ENCODE measurements at places on chromosomes 5 and 9.

GRCh38 chr9:37984672-37985611 is 81.0 kb upstream of the SLC25A51 start:
- no peak for DNase-seq

- no peak for DNase-seq
Measured at GRCh38 chr9:93994545-93994944, 39.4 kb upstream of the BARX1 start.

GRCh38 chr5:59856358-59856757 is 37.2 kb downstream of the PDE4D start:
- DNase-seq = no peak

DNA sequence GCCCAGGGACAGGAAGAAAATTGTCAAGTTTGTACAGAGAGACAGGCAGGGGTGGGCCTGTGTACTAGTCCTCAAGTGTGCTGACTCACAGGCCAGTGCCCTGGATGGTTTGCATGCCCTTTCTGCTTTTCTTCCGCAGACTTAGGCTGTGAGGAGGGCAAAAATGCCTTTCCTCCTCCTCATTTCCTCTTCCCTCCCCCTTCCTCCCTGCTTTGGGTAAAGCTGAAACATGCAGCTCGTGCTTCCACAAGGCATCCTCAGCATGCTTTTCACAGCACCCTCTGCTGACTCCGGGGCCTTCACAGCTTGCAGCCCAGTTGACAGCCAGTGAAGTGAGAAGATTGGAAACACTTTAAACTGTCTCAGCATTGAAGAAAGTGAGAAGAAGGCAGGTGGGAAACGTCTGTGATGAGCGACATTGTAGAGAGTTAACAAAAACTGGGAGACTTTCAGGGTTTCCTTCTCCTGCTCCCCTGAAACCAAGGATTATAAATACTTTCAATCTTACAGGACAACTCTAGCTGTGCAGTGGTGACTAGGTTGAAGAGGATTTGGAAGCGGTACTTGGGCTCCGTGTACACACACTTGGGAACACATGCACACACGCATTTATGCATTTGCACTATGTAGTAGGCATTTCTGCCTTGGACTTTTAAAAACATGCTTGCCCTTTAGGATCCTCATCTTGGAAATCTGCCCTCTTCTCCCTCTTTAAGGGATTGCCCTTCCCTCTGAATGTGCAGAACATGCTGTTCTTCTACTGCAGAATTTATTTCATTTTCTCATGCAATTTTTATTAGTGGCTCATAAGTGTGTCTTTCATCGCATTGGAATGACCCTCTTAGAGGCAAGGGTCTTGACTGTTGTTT is 138.8 kb downstream of the GRIA1 start:
- DNase-seq = peak; percentile 7

DNA sequence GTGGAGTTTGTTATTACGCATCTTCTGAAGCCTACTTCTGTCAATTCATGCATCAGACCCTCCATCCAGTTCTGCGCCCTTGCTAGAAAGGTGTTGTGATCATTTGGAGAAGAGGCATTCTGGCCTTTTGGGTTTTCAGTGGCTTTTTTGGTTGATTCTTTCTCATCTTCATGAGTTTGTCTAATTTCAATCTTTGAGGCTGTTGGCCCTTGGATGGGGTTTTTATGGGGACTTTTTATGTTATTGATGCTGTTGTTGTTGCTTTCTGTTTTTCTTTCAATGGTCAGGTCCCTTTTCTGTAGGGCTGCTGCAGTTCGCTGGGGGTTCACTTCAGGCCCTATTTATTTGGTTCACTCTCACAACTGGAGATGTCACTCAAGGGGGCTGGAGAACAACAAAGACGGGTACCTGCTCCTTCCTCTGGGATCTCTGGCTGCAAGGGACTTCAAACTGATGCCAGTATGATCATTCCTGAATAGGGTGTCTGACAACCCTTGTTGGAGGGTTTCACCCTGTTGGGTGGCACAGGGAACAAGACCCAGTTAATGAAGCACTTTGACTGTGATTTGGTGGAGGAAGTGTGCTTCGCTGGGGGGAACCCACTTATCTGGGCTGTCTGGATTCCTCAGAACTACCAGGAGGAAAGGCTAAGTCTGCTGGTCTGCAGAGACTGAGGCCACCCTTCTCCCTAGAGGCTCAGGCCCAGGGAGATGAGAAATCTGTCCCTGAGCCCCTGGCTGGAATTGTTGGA is 226.7 kb upstream of the PTGER4 start:
- no peak for DNase-seq

- no peak for DNase-seq
Measured at GRCh38 chr9:76359365-76359764, 34.9 kb downstream of the RFK start.

DNA sequence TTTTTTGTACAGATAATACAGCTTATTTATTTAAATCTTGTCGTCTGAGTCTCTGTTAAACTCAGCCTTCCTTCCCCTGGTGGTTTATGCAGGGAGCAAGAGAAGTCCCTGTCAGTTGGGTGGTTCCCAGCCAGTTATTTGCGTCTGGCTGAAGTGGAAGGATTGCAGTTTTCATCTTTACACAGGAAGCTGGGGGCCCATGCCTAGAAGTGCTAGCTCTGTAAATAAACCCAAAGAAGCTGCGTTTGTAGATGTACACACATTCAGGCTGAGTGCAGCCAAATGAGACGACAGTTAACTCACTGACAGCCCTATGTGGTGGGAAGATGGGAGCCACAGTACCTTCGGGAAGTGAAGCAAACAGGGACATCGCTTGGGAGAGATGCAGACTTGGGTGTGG is 122.1 kb downstream of the SAXO1 start:
- DNase-seq = no peak

DNA sequence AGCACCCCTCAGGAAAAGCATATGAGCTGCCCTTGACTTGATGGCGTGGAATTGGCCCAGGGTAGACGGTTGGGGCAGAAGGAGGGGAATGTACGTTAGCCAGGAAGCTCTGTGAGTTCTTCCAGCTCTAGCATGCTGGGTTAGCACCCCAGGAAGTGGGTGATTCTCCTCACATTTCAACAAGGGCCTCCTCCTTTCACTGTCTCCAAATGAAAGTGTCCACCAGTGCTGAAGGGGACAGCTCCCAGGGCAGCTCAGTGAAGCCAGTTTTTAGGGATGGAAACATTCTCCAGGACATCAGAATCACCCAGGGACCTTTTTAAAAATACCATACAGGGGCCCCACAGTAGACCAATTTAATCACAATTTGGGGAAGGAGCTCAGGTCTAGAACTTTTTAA is 17.2 kb upstream of the AFAP1L1 start:
- peak; percentile 50 for DNase-seq

- no peak for DNase-seq
Measured at GRCh38 chr5:153352685-153353219, 137.7 kb upstream of the GRIA1 start.

- DNase-seq = no peak
Measured at GRCh38 chr9:6955251-6955921, 197.6 kb downstream of the KDM4C start.

DNA sequence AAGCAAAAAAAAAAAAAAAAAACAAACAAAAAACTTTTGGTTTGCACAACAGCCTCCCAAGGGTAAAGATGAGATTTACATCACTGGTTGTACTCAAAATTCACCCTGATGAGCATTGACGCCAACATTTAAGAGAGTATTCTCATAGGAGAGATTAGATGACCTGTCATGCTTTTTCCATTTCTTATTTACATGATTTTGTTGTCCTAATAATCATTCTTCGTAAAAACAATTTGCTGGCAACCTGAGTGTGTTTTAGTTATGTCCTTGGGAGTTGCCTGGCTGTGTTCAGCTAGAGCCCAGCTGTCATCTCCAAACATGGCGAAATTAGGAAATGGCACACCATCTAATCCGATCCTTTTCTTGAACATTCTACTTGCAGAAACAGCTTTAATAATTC is 186.4 kb upstream of the MRPS30 start:
- no peak for DNase-seq

DNA sequence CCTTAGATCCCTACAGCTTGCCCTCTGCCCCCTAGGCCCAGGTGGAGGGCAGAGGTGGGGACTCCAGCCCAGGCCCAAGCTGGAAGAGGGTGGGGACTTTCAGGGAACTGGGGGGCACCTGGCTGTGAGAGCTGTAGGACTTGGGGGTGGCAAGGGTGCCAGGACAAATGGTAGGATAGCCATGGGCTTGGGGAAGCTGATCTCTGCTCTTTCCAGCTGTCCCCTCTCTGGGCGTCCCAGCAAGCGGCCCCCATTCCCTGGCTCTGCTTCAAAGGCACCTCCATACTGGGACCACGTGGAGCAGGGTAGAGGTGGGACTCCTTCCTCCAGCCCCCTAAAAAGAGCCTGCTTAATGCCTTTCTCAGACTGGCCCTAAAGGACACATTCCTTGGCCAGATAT is 385 bp downstream of the LTC4S start:
- DNase-seq = no peak

GRCh38 chr5:79333852-79334557 is 98.1 kb downstream of the JMY start:
- DNase-seq = no peak

- DNase-seq = no peak
Measured at GRCh38 chr5:37212096-37212495, 37.1 kb downstream of the CPLANE1 start.

DNA sequence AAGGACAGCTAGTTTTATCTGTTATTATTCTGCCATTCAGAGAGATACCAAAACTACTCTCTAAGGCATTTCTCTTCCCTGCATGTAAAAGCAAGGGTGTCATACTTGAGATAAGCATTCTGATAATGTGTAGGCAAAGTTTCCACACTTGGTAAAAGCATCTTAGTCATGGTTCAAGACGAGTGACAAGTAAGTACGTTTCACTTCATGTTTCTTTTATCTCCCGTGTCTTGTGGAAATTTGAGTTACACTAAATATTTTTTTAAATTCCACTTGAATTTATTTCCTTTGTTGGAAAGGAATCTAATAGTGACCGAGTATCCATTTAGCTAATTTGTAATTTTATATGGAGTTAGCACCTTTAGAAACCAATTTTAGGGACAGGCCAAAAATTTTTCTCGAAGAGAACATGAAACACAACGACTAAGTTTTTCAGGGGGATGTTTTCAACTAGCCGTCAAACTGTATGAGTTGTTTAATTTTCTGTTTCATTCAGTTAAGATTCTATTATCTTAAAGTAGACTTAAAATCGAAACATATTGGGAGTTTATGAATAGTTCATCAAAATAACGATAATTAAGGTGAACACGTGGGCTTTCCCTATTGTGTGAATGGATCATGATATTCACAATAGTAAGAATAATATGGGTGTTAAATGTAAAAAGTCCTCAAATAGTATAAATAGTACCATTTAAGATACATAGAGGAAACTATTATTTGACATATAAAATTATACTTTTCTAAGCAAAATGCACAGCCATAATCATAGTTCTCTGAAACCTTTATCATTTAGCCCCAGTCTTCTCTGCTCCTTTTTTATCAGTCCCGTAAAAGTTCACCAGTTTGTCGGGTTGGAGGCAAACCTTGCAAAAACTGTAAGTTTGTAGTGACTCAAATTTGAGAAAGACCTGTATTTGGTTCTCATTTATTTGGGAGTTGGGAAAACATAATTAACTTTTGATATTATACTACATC is 1.6 kb downstream of the RFESD start:
- no peak for DNase-seq

GRCh38 chr9:75190762-75191161 is 102.4 kb downstream of the OSTF1 start:
- DNase-seq = no peak

DNA sequence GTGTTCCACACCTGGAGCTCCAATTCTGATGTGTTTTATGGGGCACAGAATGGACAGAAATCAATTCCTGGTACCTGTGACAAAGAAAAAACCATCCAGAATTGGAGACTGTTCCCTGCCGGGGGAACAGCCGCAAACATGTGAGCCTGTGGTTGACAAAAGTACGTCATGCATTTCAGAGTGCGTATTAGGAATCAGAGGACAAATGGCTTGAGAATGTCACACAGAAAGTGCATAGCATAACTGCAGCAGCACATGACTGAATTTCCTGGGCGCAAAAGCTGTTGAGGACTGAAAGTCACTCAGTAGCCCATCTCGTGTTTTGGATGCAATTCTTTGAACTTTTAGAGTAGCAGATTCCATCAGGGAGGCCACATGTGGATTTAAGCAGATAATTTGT is 85.1 kb downstream of the TRIO start:
- no peak for DNase-seq

- no peak for DNase-seq
Measured at GRCh38 chr5:14741131-14741530, 76.6 kb downstream of the OTULIN start.

DNA sequence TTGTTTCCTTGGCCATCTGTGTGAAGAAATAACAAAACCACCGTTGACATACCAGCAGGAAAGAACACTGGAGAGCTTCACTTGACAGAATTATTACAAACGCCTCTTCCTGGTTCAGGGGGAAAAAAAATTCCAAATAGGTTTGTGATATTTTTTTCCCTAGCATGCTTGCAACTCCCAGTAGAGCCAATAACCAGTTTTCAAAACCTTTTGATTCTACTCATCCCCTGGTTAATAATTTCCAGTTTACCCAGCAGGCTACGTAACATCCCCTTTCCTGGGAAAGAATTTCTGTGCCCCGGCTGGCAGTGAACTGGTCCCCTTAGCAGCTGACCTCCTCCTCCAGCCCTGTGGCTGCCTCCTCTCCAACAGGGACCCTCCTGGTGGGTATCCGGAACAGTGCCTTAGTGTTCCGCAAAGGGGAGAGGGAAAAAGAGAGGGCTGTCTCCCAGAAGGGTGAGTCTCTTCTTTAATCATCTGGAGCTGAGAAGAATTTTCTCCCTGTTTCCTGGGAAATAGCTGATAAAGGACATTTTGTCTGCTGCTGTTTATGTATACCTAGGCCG is 72.8 kb upstream of the BOD1 start:
- no peak for DNase-seq

DNA sequence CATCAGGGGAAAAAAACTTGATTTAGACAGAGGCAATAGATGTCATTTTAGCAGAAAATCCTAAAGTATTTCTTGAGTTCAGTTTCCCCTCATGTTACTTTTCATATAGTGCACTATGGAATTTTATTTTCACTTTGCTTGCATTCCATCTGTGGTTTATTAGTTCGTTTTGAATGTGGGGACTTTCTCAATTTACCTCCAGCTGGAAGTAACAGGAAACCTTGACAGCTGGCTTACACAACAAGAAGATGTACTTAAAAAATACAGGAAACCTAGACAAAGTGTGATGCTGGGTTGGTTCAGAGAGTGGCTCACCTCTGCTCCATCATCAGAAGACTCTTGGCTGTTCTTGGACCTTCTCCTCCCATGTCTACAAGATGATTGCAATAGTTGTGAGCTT is 567.0 kb downstream of the CETN3 start:
- no peak for DNase-seq

DNA sequence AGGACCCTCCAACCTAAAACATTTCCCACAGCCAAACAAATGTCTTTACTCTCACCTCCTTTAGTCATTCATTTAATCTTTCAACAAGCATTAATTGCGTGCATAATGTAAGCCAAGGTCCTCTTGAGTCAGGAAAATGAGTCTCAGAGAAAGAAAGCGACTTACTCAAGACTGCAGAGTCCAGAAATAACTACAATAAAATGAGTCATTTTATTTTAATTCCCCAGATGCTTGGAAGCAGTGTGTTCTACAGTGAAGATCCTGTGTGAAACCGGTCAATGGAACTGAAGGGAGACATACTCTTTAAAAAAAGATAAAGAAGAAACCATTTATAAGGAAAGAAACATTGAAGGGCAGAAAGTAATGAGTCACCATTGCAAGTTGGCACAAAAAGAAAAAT is 513.7 kb downstream of the CDK5RAP2 start:
- DNase-seq = no peak
